Hippocampal formation (tissue), 2 donors: ENCODE measurements at places on chromosomes 6 and 20.

DNA sequence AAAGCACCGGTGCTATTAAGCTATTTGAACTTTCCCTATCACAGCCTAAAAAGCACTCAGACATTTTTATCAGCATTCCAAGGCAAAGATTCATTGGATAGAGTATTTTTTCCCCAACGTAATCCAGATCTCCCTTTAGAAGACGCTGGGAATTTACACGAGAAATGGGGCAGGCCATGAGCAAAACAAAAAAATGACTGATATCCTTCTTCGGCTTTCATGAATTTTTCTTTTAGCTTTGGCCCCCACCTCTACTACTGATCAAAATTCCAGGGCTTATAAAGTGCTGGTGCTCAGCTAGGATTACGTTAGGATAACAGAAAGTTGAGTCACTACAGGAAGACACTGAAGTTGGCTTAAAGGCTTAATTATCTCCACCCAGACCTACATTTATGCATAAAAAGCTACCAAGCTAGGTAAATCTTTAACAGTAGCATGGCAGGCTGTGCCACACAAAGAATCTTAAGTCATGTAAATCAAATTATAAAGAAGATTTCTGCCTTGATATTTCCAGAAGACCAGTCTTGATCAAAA is 418.5 kb upstream of the BTBD3 start:
- DNase-seq = no peak

DNA sequence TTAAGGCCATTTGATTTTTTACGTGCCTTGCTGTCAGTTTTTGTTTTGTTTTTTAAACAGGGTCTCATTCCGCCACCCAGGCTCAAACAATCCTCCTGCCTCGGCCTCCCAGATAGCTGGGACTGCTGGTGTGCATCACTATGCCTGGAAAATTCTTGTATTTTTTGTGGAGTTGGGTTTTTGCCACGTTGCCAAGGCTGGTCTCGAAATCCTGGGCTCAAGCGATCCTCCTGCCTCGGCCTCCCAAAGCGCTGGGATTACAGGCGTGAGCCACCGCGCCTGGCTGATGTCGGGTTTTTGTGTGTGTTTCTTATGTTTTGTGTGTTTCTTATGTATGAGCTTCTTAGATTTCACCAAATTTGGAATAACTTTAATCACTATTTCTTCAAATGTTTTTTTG is 104.8 kb downstream of the TAF4 start:
- no peak for DNase-seq

DNA sequence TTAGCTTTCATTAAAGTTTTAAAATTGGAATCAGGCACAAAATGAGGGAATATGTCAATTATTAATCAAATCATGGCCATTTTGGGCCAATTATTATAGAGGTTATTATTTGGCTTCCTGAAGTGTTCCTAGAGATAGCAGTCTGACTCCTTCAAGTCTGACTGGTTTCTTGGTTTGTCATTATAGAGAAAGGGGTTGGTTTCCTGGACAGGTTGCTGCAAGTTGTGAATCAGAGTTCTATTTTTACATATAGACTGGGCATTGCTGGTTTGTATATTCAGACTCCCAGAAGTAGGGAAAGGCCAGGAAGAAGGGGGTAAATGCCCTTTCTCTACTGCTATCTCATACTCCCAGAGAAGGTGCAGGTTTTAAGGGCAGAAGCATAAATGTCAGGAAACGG is 121.4 kb upstream of the CEP162 start:
- DNase-seq = no peak

DNA sequence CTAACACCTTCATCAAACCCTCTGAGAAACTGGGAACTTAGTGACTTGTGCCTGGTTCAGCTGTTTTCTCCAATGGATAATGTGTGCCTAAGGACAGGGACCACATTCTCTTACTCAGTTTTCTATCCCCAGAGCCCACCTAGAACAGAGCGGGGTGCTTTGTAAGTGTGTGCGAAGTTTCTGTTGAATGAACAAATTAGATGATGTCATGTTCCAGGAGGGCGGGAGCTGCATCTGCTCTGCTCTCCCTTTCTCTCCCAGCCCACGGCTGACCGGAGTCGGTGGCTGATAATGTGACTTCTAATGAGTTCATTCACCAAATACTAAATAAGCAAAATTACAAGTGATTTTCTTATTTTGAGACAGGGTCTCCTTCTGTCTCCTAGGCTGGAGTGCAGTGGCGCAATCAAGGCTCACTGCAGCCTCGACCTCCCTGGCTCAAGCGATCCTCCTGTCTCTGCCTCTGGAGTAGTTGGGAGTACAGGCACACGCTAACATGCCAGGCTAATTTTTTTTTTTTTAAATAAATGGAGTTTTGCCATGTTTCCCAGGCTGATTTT is 60.7 kb upstream of the FNDC1 start:
- DNase-seq = no peak
